D721Med (cell line): ENCODE measurements at places on chromosomes 2 and 18.

GRCh38 chr18:77870199-77870598, 620.6 kb downstream of the GALR1 start:
- DNase-seq: peak; percentile 9

DNA sequence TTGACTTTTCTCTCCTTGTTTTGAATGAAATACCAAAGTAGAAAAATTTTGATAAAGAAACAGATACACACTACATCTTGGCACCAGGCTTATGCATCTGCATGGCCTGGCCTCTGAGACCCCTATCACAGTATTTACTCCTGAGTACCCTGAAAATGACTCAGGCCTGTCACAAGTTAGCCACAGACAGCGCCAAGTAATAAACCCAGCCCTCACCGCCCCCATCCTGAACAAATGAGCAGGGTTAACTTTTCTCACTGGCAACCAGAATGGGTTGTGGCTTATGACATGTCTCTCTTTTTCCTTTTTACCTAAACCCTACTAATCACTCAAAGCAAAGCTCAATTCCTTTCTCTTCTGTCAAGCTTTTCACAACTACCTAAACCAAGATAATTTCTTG, 35.3 kb downstream of the SPRED2 start:
- no peak for DNase-seq

- DNase-seq: no peak
Measured at GRCh38 chr2:37226863-37227262, 4.5 kb downstream of the CEBPZ start.

GRCh38 chr2:70133491-70134322, 46.4 kb downstream of the PCBP1 start:
- DNase-seq: no peak

DNA sequence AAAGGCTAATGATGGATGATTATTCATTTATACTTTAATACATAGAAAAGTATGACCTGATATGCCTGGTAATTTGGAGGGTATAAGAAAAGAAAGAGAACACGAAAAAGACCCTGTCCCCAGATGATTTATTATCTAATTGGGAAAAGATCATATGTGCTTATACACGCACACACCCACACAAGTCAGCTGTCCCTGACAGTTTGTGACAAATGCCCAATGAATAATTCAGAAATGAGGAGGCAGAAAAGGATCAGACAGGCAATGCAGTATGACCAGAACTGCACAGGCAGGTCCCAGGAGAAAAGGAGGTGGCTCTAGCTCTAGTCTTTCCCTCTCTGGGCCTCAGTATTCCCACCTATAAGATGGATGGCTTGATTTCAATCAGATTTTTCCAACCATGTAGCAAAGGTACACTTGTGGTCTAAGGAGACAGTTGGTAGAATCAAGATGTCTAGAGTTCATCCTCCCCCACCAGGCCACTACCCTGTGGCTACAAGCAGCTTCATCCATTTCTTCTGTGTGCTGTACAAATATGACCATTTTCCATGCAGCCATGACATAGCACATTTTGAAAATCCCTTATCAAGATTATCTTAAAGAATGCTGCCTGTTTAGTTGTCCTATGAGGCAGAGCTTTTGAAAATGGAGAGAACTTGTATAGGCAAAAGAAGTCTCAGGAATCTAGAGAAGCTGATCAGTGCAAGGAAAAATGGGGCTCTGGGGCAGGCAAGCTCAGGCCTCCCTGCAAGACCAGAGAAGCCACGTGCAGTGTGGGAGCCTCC, 19.7 kb downstream of the CYRIA start:
- DNase-seq: no peak

DNA sequence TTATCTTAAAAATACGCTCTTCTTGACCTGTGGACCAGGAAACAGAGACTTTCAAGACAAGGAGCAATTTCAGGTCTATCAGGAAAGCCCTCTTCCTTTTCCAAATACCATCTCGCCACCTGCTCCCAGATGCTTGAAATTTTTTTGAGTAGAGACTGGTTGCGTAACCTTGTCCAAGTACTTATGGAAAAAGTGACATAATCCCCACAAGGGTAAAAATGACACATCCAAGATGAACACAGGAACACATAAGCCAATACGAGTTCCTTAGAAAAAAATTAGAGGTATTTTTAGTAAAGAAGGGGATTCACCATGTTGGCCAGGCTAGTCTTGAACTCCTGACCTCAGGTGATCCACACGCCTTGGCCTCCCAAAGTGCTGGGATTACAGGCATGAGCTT, 1.8 kb downstream of the SERPINB13 start:
- no peak for DNase-seq

GRCh38 chr2:179264368-179265081, at the start of gene SESTD1:
TSS of gene SESTD1 (minus strand) at chr2:179264832. CDS start at chr2:179191841, 72,991 bp downstream.
- peak; percentile 41 for DNase-seq

- no peak for DNase-seq
Measured at GRCh38 chr2:202201220-202202160, 36.9 kb downstream of the SUMO1 start.
